ENCODE measurements at places on chromosomes 3 and 15.

GRCh38 chr3:136862617-136863322 is 762 bp downstream of the NCK1 start:
- no peak for DNase-seq

GRCh38 chr3:195087328-195087727 is 183.6 kb downstream of the XXYLT1 start:
- DNase-seq = no peak

DNA sequence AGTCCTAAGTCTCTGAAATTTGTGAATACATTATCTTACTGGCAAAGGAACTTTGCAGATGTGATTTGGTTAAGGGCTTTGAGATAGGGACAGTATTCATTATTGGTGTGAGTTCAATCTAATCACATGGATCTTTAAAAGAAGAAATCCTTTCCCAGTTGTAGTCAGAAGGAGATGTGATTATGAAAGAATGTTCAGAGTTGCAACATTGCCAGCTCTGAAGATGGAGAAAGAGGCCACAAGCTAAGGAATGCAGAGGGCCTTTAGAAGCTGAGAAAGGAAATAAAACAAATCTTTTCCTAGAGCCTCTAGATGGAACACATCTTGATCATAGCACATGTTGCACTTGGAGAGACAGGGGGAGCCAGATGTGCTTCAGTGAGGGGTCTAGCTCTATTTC is 27.7 kb upstream of the SIAH2 start:
- DNase-seq = no peak

DNA sequence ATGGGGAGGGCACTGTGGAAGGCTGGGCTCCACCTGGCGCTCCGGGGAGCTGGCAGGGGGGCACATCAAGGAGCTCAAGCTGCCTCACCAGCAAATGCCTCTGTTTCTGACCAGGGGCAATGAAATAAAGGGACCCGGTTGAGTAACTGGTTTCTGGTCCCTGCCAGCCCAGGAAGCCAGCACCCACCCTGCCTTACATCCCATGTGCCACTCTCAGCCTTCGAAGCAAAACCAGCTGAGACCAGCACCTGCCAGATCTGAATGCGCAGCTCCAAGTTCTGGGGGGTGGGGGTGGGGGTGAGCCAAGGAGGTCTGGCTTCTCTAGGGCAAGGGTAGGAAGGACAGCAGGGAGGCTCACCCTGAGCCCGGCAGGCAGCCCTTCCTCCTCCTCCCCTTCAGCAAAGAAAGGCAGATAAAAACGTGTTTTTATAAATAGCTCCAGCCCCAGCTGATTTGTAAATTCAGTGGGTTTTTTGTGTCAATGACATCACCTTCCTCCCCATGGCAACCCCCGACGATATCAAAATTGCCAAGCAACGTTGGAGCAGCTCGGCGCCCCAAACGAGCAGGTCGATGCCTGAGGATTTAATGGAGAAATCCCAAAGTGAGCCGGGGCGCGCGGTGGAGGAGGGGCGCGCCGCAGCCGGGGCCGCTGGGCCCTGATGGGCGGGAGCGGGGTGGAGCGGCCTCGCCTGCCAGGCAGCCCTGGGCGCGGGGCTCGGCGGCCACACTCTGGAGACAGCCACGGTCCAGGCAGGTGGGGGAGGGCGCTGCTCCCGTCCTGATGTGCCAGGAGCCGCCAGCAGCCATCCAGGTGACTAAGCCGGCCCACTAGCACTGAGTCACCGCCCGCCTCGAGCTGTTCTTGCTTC is at the start of gene PAK6:
Gene PAK6 (plus strand): TSS at position 532 of the 872 bp plus-strand sequence. CDS start 25,723 bp downstream, outside the sequence.
- no peak for DNase-seq

DNA sequence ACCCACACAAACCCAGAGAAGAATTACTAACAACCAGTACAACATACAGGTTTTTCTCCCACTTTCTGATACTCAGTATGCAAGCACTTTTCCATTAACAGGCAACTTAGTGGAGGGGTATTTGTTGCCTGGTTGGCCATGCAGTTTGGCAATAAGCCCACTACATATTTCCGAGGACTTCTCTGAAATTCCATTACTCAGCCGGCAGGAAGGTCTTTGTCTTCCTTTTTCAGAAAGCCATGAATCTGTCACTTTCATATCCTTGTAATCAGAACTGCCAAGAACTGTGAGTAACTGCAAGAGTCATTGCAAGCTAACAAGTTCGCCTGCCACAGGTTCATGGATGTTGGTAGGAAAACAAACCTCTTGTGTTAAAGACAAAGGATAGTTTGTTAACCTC is 422.3 kb upstream of the ROBO1 start:
- DNase-seq = no peak

Measured in cerebellar nuclear complex (tissue), 1 donor.